ENCODE measurements at places on chromosomes 3 and 15. TPM values are rescaled to one million over a fixed set of nuclear protein-coding genes. Genes with fewer than 3 reads are reported as not detected.

- H3K4me3 ChIP-seq = no peak overlapping the region
- no peak overlapping the region for H3K27ac ChIP-seq
- H3K27me3 ChIP-seq = no peaks in the 10 kb centered on the region
- H3K4me1 ChIP-seq = no peaks in the 10 kb centered on the region
Measured at GRCh38 chr3:143240886-143241285, 121.3 kb downstream of the CHST2 start.

BHLHE40 gene
- 44.4 TPM for total RNA-seq

DNA sequence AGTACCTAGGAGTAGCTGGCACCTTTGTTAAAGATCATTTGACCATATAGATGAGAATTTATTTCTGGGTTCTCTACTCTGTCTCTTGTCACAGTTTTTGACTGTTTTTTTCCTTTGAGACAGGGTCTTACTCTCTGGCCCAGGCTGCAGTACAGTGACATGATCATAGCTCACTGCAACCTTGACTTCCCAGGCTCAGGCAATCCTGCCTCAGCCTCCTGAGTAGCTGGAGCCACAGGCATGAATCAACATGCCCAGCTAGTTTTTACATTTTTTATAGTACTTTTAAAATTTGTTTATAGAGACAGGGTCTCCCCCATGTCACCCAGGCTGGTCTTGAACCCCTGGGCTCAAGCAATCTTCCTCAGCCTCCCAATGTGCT, 45.0 kb downstream of the BCL2L10 start:
- peak overlapping the region; percentile 60 for H3K4me3 ChIP-seq
- H3K27me3 ChIP-seq = no peaks in the 10 kb centered on the region
- H3K36me3 ChIP-seq = peaks cover 25% of the 10 kb centered on the region
- H3K27ac ChIP-seq = no peak overlapping the region

- H3K4me3 ChIP-seq = no peak overlapping the region
- H3K36me3 ChIP-seq = no peaks in the 10 kb centered on the region
- no peak overlapping the region for H3K27ac ChIP-seq
- H3K27me3 ChIP-seq = peaks cover 1% of the 10 kb centered on the region
Measured at GRCh38 chr15:60936186-60936585, 292.9 kb downstream of the RORA start.

DNA sequence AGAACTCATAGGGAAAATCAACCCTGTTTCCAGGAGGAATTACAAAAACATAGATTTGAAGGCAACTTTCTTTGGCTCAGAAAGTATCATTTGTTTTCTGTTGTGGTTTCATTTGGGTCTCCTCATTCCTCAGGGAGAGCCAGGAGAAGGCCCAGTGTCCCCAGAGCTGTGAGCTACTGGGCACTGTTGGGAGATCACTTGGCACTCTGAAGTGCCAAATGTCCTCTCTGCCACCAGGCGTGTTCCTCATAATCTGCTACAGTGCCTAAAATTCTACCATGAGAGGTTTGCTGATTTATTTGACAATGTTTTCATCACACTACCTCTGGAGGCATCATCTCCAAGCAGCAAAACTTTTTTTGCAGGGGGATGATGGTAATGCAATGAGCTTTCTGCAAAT, 17.4 kb upstream of the TNFAIP8L3 start:
- no peak overlapping the region for H3K4me3 ChIP-seq
- no peaks in the 10 kb centered on the region for H3K27me3 ChIP-seq
- no peaks in the 10 kb centered on the region for H3K4me1 ChIP-seq
- no peak for DNase-seq
- H3K36me3 ChIP-seq = no peaks in the 10 kb centered on the region

- no peaks in the 10 kb centered on the region for H3K27me3 ChIP-seq
- H3K27ac ChIP-seq = no peak overlapping the region
- DNase-seq = no peak
- H3K4me3 ChIP-seq = no peak overlapping the region
Measured at GRCh38 chr3:128277378-128278069, 124.2 kb downstream of the EEFSEC start.

SLC30A4 gene
- total RNA-seq = 0.94 TPM

- no peak within 1 kb of the TSS for H3K4me3 ChIP-seq
- H3K27me3 ChIP-seq = peaks cover 9% of the 10 kb centered on the region
- H3K27ac ChIP-seq = no peak within 1 kb of the TSS
- no peaks in the 10 kb centered on the region for H3K36me3 ChIP-seq
- DNase-seq = no peak
- no peaks in the 10 kb centered on the region for H3K4me1 ChIP-seq
Measured at GRCh38 chr15:53759411-53759931, at the start of gene WDR72. TSS of gene WDR72 (minus strand) at chr15:53759663. CDS start at chr15:53733149, 26,514 bp downstream.

- no peak overlapping the region for H3K4me3 ChIP-seq
- H3K27me3 ChIP-seq = no peaks in the 10 kb centered on the region
- no peak for DNase-seq
Measured at GRCh38 chr15:30939161-30939560, 35.4 kb downstream of the FAN1 start.

GRCh38 chr3:72748659-72749058, 99.6 kb downstream of the SHQ1 start:
- no peak overlapping the region for H3K27ac ChIP-seq
- no peaks in the 10 kb centered on the region for H3K36me3 ChIP-seq
- no peaks in the 10 kb centered on the region for H3K27me3 ChIP-seq
- no peak for DNase-seq
- H3K4me1 ChIP-seq = no peaks in the 10 kb centered on the region

TMF1 gene
- 71.3 TPM for total RNA-seq

DNA sequence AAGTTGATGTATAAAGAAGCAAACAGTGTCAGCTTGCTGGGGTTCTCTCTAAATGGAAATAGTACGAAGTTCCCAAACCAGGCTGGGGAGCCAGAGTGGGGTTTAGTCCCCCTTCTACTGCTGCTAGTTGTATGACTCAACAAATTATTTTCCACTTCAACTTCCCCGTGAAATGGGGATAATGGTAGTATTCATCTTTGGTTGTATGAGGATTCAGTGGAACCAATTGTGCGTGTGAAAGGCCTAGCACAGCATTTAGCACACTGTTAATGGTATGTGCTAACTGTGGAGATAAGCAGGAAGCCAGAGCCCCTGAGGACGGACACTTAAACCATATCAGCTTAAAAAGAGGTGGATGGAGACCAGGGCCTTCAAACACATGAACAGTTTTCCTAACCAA, 4.2 kb downstream of the SORD start:
- H3K4me3 ChIP-seq = no peak overlapping the region
- no peak for DNase-seq
- no peaks in the 10 kb centered on the region for H3K27me3 ChIP-seq
- H3K36me3 ChIP-seq = no peaks in the 10 kb centered on the region
- H3K4me1 ChIP-seq = peaks cover 11% of the 10 kb centered on the region

- H3K27ac ChIP-seq = no peak overlapping the region
- H3K36me3 ChIP-seq = no peaks in the 10 kb centered on the region
- no peak for DNase-seq
- no peak overlapping the region for H3K4me3 ChIP-seq
Measured at GRCh38 chr3:12803371-12803770, 6.9 kb downstream of the CAND2 start.

ZNF80 gene
- 1.7 TPM for total RNA-seq

- no peaks in the 10 kb centered on the region for H3K27me3 ChIP-seq
- no peaks in the 10 kb centered on the region for H3K36me3 ChIP-seq
- H3K4me3 ChIP-seq = no peak overlapping the region
- no peak overlapping the region for H3K27ac ChIP-seq
Measured at GRCh38 chr3:117793622-117794265, 1084.2 kb downstream of the TUSC7 start.

GRCh38 chr3:160637086-160637485, 39.9 kb upstream of the ARL14 start:
- peaks cover 2% of the 10 kb centered on the region for H3K27me3 ChIP-seq
- no peaks in the 10 kb centered on the region for H3K36me3 ChIP-seq
- no peak overlapping the region for H3K27ac ChIP-seq

TEX55 gene
- total RNA-seq = not detected

DNA sequence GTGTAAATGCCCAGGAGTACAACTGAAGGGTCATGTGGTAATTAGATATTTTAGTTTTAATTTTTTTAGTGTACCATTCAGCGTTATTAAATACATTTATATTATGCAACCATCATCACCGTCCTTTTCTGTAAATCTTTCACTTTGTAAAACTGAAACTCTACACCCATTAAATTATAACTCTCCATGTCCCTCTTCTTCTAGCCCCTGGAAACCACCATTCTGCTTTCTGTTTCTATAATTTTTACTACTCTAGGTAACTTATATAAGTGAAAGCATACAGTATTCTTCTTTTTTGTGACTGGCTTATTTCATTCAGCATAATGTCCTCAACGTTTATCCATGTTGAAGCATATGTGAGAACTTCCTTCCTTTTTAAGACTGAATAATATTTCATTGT, 48.1 kb downstream of the STXBP5L start:
- H3K4me1 ChIP-seq = no peaks in the 10 kb centered on the region
- no peaks in the 10 kb centered on the region for H3K27me3 ChIP-seq
- no peak for DNase-seq
- no peak overlapping the region for H3K4me3 ChIP-seq
- no peak overlapping the region for H3K27ac ChIP-seq

DNA sequence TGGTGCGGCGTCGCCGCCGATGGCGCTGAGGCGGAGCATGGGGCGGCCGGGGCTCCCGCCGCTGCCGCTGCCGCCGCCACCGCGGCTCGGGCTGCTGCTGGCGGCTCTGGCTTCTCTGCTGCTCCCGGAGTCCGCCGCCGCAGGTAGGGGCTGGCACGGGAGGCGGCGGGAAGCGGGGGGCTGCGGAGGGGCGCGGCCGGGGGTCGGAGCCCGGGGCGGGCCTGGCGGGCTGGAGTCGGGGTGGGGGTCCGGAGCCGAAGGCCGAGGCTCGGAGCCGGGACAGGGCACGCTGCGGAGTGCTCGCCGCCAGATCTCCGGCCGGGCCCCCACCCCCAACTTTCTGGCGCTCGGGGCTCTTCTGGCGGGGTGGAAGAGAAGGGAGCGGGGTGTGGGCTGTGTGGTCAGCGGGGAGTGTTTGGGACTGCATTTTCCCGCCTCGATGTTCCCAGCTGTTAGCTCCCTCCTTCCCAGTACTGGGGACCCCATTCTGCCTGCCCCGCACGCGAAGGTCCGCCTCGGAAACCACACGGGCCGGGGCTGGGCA, 299 bp downstream of the TYRO3 start:
- peaks cover 2% of the 10 kb centered on the region for H3K27me3 ChIP-seq
- H3K27ac ChIP-seq = no peak overlapping the region
- DNase-seq = no peak
- peaks cover 27% of the 10 kb centered on the region for H3K4me1 ChIP-seq

- H3K4me3 ChIP-seq = no peak overlapping the region
- H3K4me1 ChIP-seq = peaks cover 15% of the 10 kb centered on the region
- no peak overlapping the region for H3K27ac ChIP-seq
- peaks cover 50% of the 10 kb centered on the region for H3K27me3 ChIP-seq
- DNase-seq = no peak
- no peaks in the 10 kb centered on the region for H3K36me3 ChIP-seq
Measured at GRCh38 chr15:96327155-96327741, 3.3 kb upstream of the NR2F2 start.

GRCh38 chr3:12946251-12946648, 104.9 kb upstream of the RPL32 start:
- no peak overlapping the region for H3K27ac ChIP-seq
- DNase-seq = no peak
- H3K27me3 ChIP-seq = no peaks in the 10 kb centered on the region
